Lung microvascular endothelial cell (primary cell): ENCODE measurements at places on chromosomes 7 and 10.

DNA sequence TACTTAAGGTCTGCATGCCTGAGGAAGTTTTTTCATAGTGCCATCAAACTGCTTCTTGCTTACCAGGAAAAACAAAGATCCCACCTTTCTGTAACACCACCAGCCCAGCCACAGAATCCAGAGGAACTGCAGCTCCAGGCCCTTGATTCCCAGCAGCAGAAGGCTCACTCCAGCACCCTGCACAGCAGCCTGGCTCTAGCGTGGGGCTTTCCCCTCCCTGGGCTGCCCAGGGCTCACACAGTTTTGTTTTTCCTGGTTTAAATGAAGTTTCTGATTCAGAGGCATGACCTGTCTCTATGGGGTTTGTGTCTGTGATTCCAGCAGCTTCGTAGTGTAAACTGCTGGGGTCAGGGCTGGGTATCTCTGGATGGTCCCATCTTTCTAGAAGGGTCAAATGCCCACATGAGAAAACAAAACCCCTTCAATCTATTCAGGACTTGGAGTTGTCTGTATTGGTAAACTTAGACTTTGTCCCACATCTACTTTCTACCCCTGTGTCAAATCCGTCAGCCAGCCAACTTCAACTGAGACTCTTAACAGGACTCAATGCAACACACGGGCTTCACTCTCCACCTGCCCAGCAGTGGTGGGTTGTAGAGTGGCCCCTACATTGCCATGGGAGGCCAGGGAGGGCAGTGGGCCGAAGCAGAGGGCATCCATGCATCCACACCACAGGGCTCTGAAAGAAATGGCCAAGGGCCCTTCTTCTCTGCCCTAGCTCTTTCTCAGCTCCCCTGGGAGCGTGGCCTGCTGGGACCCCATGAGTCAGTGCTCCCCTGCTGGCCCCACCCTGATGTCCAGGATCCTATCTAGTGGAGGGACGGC, 73.6 kb downstream of the ATXN7L1 start:
- peak; percentile 13 for DNase-seq

GRCh38 chr7:23912065-23912464, 202.0 kb downstream of the STK31 start:
- DNase-seq: no peak

- no peak for DNase-seq
These were observed 551 bp upstream of the TAS2R40 start for GRCh38 chr7:143221286-143221685.

DNA sequence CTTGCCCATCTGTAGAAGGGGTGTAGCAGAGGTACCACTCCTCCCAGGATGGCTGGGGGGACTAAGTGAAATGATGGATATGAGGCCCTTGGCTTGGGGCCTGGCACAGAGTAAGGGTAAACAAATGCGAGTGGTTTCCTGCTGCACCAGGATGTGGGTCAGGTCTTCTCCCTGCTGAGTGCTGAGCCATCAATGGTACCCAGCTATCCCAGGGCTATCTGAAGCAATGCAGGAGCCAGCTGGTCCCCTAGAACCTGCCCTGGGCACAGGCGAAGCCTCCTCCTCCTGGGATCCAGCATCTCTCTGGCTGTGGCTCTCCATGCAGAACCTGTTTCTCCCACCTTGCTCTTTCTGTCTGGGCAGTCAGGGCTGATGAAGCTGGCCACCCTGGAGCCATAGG, 20.9 kb upstream of the GOLGA7B start:
- no peak for DNase-seq

DNA sequence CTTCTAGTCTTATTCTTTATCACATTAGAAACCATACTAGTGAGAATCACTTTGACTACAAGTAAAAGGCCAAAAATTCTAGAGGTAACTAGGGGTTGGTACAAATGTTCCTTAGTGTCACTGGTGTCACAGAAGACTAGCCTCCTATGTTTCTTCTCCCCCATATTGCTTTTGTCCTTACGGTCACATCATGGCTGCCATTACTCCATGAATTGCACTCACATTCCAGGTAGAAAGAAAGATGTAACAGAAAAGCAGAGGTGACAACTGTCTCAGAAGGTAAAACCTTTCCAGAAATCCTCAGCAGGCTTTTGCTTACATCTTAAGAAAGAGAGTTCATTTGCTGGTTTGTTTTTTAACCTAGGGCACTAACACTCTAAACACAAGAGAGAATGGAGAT, 42.9 kb downstream of the USP6NL start:
- no peak for DNase-seq

- no peak for DNase-seq
These were observed 44.1 kb downstream of the DGKB start for GRCh38 chr7:14858410-14858809.

GRCh38 chr7:108034586-108034985, 31.6 kb upstream of the LAMB1 start:
- DNase-seq: no peak

GRCh38 chr7:24141874-24142509, 142.0 kb upstream of the NPY start:
- DNase-seq: no peak

DNA sequence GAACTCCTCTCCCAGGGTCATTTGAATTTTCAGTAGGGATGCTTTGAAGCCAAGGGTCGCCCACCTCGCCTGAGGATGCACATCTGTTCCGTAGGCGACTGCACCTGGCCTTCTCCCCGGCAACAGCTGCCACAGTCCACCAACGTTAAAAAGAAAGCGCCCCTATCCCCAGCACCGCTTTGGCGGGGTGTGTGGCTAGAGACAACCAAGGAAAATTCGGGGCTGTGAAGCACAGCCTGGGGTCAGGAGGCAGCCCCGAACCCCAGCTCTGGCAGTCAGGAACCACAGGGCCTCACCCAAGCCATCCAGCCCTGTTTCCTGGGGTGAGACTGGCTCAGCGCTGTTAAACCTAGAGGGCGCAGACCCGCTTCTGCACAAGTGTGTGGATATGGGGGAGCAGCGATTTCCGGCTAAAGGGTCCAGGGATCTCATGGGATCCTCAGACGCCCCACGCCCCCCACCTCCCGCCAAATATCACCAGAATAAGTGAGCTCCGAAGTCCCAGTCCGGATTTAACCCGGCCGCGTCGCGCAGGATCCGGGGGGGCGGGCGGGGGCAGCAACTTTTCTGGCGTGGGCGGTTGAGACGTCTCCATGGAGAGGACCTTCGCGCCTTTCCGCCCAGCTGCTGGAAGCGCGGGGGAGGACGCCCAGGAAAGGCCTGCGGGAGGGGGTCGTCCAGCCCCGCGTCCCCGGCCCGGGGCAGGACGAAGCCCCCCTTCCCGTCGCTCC, 822 bp downstream of the ZC3HAV1L start:
- peak; percentile 24 for DNase-seq

DNA sequence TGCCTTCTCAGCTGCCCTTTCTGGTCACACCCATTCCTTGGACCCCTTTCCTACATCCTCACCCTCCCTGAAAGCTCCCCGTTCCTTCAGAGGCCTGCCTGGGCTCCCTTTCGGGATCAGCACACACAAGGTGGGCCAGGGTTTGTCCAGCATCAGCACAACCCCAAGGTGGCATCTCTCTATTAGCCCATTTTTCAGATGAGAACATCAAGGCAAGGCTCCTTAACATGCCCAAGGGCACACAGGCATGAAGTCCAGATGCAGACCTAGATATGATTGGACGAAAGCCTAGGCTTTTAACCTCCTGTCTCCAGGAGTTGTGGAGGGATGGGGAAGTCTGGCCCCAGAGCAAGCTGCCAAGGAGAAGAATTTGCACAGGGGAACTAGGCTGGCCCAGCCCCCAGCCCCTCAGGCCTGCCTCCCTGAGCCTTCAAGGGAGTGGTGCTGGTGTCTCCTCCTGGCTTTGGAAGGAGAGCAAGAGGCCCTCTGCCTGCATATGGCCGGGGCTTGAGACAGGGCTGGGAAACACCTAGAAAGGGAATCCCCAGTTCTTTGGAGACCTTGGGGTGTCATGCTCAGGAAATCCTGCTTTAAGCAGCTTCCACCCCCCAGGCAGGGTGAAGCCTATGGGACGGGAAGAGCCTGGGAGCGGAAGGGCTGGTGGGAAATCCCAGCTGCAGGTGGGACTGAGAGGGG, 9.0 kb upstream of the VSIR start:
- DNase-seq: peak; percentile 47

DNA sequence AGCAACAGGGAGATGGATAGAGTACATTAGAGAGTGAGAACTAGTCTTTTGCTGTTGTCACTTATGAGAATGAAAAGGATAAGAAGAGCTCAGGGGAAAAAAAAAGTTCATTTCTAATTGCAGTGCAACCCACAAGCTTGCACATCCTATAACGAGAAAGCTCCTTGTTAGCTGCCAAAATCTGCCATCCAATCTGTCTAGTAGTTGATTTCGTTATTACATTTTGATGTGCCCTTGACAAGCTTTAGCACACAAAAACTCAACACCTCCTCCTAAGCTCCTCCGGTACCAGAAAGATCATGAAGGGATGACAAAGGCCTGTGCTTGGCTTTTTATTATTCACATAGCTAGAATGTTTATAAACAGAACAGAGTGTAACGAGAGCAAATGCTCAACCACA, 519.4 kb downstream of the SUGCT start:
- DNase-seq: no peak

- no peak for DNase-seq
These were observed 41.0 kb upstream of the AMPH start for GRCh38 chr7:38671911-38672905.

DNA sequence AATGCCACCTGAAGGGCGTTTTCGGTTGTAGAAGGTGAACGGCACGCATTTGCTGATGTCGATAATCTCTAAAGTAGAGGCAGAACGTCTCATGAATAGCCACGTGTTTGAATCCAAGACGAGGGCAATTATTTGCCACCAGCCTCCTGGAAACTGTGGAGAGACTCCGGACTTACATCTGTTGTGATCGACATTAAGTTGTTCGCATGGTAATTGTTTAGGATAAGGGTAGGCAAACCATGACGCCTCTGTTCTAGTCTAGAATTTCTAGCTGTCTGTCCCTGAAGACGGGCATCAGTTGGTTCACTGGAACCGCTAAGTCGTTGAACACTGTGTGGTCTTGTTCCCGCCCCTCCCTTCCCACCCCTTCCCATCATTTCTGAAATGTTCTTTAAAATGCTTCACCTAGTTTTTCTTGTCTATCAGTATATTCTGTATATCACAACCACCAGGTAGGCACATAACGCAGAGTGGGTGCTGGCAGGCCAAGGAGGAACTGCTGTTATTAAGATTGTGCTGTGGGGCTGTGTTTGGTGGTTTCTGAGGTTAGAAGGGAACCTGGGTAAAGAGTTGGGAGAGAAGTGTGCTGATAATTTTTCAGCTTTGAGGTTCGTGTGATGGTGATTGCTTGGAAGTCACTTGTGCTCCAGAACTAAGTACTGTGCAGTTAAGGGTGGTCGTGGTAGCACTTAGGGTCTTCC, 1.2 kb downstream of the UBE3C start:
- no peak for DNase-seq

GRCh38 chr7:96041171-96041570, 268.8 kb downstream of the DYNC1I1 start:
- DNase-seq: no peak

- DNase-seq: no peak
These were observed 9.7 kb upstream of the SLC25A16 start for GRCh38 chr10:68536973-68537372.

GRCh38 chr7:76069238-76069638, 21.3 kb downstream of the MDH2 start:
- DNase-seq: peak; percentile 88

- no peak for DNase-seq
These were observed 42.5 kb upstream of the AHR start for GRCh38 chr7:17255926-17256325.

DNA sequence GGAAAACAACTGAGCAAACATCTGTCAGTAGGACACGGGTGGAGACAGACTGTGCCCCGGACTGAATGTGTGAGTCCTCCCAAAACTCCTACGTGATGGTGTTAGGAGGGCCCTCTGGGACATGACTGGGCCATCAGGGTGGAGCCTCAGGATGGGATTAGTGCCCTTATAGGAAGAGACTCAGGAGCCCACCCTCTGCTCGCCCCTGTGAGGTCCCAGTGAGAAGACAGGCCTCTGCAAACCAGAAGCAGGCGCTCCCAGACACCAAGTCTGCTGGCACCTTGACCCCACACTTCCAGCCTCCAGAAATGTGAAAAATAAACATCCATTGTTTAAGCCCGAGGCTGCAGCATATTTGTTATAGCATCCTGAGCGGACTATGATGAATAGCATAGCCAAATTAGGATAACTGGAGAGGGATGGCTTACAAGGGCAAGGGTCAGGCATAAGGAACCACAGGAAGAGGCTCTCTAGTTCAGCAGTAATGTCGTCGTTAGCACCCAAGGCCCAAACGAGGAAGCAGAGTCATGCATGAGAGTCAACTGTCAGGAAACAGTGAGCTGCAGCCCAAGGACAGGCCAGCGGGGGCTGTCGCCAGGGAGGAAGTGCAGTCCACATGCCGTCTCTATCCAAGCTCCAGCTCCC, 50.6 kb downstream of the PTPRN2 start:
- DNase-seq: no peak

DNA sequence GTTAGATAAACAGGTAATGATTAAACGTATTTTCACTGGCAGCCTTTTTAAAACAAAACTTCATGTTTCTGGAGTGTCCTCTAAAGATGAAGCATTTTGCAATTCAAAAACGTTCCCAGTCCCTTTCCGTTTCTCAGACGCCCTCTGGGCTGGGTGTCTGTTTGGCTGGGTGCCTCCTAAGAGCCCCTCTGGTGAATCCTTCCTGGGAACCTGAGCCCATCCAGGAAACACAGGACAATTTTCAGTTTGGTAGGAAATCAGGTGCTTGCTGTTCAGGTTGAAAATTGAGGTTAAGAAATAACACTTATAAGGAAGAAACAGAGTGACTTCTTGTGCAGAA, 76.7 kb downstream of the CHN2 start:
- DNase-seq: no peak

DNA sequence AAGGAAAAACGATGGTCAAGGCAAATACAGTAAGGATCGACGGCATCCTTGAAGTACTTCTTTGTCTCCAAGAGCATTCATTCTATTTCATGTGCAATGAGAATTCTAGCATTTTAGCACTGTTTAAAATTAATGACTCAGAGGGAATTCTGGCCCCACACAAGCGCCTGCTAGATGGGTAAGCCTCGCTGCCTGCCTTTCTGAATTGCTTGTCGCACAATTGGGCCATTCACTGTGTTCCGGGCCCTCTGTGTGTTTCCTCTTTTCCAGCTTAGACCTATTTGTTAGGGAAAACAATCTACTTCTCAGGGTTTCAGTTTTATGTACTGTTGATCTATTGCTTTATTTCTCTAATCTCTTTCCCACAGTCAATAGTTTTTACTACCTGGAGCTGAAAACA, 204.7 kb upstream of the ZNF32 start:
- DNase-seq: no peak

DNA sequence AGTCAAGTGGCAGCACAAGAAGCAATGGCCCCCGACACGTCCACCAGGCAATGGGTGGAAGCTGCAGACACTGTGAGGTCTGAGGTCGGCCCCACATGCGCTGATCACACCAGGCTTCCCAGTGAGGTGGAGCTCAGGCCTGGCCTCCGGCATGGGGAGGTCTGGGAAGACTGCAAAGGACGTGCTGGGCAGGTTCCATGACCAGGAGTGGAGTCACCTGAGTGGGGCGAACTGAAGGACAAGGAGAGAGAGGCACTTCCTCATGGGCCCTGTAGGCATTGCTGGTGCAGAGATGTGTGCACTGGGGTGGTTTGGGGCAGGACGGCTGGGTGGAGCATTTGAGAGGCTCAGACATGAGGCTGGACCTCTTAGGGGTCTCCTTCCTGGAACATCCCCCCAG, 35.1 kb downstream of the C10orf120 start:
- DNase-seq: no peak
